ENCODE measurements at places on chromosomes 1 and 21.

DNA sequence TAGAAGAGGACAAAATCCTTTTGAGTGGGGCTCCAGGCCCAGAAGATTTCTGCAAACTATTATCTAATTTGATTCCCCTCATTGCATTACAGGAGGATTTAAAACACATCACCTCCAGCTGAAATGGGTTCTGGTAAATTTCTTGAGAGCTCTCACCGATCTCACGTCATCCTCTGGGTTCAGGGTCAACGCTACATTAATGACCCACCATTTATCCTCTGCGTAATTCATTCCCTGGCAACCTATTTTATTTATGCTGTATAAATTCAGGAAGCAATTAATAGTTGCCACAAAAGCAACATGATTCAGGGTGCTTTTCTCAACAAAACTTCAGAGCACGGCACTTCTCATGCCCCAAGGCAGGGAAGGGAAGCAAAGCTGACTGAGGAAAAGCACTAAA is 38.9 kb downstream of the LMX1A start:
- no peak for DNase-seq

DNA sequence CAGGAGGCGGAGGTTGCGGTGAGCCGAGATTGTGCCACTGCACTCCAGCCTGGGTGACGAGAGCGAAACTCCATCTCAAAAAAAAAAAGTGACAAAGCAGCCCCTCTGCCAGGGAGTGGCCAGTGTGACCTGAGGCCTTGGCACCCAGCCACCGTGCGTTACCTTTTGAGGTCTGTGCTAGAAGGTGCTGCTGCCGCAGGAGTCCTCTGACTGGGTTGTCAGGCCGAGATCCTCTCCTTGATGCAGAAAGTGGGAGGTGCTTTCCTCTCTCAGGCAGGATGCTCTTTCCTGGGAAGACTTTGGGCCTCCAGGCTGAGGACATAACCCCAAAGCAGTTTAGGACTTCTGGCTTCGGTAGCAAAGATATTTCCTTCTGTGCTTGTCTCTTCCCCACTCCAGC is 280.5 kb upstream of the VAMP3 start:
- DNase-seq: no peak

DNA sequence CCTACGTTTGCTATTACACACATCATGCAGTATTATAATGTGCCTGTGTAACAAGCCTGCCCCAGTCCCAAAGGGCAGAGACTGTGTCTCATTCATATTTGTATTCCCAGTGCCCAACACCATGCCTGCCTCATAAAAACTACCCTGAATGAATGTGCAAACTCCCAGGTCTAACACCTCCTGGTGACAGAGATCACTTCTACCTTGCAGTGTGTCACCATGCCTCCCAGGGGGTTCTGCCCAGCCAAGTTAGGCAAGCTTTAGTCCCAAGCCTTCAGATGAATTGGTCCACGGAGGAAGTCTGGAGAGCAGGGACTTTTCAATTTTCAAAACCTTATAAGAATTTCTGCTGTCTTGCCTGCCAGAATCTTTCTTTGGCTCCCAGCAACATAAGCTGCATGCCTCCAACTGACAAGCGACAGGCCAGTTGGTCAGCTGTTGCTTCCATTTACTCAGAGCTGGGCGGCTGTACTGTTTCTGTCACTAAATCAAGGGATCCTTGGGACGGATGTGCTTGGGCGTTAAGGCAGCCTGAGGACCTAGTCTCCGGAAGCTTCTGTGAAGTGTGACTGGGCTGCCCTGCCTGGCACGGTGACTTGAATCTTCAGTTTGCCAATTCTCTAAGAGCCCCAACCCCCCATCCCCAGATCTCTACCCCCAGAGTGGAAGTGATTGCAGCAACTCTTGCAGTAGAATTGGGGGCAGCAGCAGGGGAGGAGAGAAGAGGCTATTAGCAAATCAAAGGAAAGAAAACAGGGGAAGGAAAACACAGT is 1.2 kb downstream of the RXRG start:
- no peak for DNase-seq

- DNase-seq: no peak
Observed at GRCh38 chr1:151475175-151475574, 15.9 kb upstream of the POGZ start.

DNA sequence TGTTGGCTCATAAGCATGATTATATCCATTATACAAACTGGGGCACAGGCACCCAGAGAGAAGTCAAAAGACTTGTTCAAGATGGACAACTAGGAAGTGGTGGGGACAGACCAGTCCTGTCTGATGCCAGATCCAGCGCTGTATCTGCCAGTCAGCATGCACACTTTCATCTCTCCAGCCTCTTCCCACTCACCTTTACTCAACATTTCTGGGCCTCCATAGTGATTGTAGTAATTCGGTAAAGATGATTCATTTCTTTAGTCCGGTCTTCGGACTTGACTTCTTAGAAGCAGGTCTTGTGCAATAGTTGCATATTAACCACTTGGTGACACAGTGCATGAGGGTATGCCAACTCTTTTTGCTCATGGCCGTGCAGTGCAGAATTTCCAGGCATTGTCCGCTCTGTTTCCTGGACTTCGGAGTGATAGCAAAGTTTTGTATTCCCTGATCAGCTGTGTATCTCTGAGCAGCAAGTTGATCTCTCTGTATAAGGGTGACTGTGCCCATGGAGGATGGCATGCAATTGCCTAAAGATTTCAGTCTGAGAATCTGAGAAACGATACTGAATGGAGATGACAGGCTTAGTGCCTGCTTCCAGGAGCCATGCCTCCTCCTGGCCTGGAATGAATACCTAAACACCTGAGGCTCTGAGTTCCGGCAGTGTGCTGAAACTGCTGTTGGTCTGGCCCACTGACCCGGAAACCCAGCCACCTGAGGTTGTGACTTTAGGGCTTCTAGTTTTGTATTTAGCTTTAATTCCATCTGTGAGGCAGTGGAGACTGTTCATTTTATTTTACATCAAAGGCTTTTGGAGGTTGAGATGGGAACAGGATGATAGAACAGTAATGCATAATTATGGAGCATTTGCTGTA is 39.0 kb downstream of the GALNT2 start:
- DNase-seq: no peak

- DNase-seq: no peak
Observed at GRCh38 chr1:65150583-65151263, 2.7 kb downstream of the AK4 start.

- DNase-seq: no peak
Observed at GRCh38 chr1:220544901-220545303, 17.0 kb downstream of the MARK1 start.

GRCh38 chr1:238954865-238955264 is 431.5 kb upstream of the CHRM3 start:
- DNase-seq: no peak

DNA sequence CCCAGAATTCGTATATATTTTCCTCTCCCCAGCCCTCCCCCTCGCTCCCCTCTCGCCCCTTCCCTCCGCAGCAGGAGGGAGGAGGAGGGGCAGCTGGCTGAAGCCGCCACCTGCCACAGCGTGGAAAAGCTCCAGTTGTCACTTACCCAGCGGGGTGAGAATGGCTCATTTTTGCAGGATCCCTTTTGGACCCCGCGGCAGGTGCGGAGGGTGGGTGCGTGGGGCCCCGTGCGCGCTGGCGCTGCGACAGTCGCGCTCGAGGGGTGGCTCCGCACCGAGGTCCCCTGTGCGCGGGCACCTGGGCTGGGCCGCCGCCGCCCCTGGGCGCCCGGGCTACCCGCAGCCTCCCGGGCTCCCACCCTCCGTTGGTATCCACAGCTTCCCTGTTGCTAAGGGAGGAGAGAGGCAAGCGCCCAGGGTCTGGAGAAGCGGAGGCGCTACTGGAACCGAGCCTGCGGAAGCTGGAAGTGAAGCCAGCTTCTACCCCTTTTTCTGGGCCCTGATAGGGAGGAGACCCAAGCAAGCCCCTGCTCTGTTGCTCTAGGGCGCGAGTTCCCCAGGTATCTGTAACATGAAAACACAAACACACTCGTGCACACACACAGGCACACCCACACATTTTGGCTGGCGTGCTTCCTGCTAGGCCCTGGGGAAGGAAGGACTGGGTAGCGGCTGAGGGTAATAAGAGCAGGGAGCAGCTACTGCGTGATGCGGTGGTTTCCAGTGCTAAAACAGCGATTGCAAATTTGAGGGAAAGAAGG is at the start of gene ERICH3:
TSS of gene ERICH3 (minus strand) at position 442 of the 761 bp plus-strand sequence. CDS start at position 169, 273 bp downstream.
- no peak for DNase-seq

- no peak for DNase-seq
Observed at GRCh38 chr1:42043182-42043581, 110.0 kb upstream of the GUCA2B start.

DNA sequence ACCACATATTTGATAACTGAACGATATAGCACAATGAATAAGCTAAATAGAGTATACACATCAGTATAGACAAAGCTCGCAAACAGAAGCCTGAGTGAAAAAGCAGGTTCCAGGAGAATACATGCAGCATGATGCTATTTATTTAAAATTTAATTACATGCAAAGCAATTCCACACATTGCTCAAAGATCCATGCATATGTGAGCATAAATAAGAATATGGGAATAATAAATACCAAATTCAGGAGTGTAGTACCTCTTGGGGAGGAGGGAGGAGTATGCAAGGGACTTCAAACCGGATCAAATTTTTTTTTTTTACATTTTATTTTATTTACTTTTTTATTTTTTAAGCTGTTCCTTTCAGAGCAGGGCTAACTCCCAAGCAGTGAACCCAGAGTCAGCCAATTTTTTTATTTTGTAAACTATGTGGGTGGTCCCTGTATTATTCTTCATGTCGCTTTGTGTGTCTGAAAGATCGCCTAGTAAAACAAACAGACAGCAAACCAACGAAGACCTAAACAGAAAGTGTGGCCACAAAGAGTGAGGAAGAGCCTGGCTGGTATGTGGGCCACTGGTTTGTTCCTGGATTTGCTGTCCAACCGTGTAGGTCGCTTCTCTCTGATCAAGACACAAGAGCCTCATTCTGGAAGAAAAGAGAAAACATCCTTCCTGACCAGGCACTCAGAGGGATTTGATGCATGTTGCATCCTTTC is 4.2 kb upstream of the SHISAL2A start:
- no peak for DNase-seq

Measured in activated CD8-positive, alpha-beta memory T cell treated with anti-CD3 and anti-CD28 coated beads for 48 hours (primary cell).